Stimulated activated CD4-positive, alpha-beta T cell treated with anti-CD3 and anti-CD28 coated beads, Interleukin-4, amount 100 ng/mL, for 24 hours (primary cell): ENCODE measurements at places on chromosomes 16 and 17.

GRCh38 chr17:76696763-76697701 lies 13.7 kb downstream of the MXRA7 start:
- DNase-seq, result no peak

GRCh38 chr17:53543472-53543871 lies 279.3 kb upstream of the KIF2B start:
- no peak for DNase-seq

DNA sequence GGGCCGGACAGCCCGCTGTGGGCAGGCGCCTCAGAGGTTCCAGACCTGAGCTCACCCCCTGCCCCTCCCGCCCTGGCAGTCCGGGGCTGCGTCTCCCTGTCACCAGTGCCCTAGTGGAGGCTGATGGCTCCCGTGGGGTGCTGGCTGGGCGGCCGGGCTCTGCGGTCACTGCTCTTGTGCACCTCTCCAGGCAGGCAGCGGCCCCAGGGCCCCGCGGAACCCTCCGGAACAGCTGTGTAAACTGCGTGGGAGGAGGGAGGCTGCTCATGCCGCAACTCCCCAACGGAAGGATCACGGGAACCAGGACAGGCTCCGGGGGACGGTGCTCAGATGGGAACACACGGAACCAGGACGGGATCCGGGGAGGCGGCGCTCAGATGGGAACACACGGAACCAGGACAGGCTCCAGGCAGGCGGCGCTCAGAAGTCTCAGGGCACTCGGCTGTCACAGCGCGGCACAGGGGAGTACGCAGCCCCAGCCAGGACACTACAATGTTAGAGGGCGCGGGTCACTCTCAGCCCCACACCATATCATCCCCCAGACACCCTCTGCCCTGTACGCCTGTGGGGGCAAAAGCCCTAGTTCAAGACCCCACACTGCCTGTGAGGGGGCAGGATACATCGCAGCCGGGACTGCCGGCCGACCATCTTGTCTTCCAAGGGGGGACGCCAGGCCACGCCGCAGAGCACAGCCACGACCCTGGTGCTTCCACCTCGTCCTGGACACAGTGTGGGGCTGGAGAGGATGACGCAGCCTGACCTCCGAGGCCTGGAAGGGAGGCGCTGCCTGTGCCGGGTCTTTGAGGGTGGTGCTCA lies 74.0 kb upstream of the GNG13 start:
- DNase-seq, result no peak

DNA sequence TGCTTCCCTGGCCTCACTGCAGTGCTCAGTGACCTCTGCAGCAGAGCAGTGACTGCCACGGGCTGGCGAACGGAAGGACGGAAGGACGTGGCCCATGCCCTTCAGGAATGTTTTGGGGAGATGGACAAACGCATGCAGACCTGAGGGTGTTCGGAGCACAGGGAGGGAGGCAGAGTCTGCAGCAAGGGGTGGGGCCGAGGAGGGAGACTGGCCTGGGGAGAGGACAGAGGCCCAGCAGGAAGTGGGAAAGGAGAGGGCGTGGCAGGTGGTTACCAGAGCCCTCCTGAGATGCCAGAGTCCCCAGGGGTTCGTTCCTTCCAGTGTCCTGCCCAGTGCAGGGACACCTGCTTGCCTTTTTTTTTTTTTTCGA lies 21.9 kb downstream of the ADORA2B start:
- no peak for DNase-seq

DNA sequence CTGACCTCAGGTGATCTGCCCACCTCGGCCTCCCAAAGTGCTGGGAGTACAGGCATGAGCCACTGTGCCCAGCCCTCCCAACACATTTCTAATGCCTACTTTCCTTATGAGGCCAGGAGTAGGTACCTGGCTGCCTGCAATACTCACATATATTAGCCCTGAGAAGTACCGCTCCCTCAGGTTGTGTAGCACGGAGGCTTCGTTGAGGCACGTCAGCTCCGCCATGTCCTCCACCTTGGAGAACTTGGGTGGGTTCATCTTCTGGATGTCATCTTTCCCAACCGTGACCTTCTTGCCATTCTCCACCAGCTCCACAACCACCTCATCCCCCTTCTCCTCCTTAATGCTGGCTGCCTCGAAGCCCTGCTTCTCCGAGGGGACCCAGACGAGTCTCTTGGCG lies 19.1 kb downstream of the MYH11 start:
- no peak for DNase-seq

- no peak for DNase-seq
Measured at GRCh38 chr16:47036201-47036600, 62.7 kb upstream of the DNAJA2 start.
